CD4-positive, alpha-beta T cell treated with Interleukin-4 for 4 hours (primary cell): ENCODE measurements at places on chromosomes 4 and X.
A peak's percentile ranks its signal among the peaks of the same experiment; 100 is the strongest.

DNA sequence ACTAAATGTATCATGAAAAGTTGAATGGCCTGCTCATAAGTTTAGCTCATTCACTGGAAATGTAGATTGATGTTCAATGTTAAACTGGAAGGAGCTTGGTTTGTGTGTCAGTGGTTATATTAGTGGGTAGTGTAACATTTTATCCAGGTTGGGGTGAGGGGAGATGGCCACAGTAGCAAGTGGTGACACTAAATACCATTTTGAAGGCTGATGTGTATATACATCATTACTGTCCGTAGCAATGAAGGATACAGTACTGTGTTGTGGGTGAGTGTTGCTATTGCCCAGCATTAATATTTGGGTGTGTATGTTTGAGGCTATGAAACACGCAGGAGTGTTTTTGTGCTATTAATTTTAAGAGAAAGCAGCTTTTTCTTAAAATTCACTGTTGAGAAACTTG lies 6.3 kb downstream of the HMGB3 start:
- no peak for DNase-seq

DNA sequence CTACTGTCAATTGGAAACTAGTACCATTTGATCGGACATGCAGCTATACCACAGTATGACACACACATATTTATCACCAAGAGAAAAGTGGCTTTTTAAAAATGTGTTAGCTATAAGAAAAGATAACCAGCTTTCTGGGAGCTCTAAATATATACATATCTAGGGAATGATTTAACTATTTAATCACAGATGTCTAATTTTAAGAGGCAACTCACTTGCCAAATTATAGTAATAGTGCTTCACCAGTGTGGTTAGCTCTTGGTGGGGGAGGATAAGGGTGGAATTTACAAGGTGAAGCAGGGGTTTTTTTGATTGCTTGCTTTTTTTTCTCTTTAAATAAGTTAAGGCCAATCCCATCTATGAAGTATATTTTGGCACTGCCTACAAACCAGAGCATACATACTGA lies 547.7 kb upstream of the DIPK2B start:
- no peak for DNase-seq

GRCh38 chr4:140819610-140820009 lies 63.4 kb upstream of the TBC1D9 start:
- no peak for DNase-seq

- DNase-seq, result no peak
These were observed 89.3 kb upstream of the USP38 start for GRCh38 chr4:143095447-143095846.

- no peak for DNase-seq
These were observed 127.2 kb downstream of the CCSER1 start for GRCh38 chr4:90254357-90254756.

- DNase-seq, result peak; percentile 55
These were observed 5.4 kb upstream of the SH3BP2 start for GRCh38 chr4:2787230-2788100.

GRCh38 chr4:81665649-81666048 lies 193.9 kb upstream of the RASGEF1B start:
- DNase-seq, result no peak
